ENCODE measurements at places on chromosomes 6 and 20. TPM values are rescaled to one million over a fixed set of nuclear protein-coding genes. Genes with fewer than 3 reads are reported as not detected.

Gene PPP1R10
- total RNA-seq = 24.8 TPM

Gene CCN6
- total RNA-seq = not detected

DNA sequence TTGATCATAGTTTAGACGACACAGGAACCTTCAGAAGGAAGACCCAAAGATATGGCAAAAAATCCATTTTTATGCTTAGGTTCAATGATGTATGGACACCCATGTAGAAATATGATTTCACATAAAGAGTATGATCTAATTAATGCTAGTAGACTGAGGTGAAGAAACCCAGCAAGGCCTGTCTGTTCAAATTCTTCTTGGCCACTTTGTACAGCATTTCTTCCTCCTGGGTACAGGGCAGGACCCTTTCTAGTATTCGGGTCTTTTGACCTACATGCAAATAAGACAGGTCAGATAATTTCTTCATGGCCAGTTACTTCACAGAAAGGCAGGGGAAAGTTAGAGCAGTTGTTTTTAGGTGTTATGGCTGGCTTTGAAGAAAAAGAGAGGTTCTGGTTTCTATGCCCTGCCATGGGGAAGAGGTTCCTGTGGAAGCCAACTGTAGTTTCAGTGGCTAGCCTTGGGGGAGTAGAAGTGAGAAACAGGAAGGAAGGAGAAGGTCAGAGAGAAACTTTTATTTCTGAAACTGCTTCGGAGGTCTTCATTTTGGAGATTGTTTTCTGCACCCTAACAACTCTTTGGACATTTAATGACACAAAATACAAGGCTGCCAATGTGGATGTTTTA, 208.3 kb downstream of the PTPRK start:
- no peak for DNase-seq
- no peaks in the 10 kb centered on the region for H3K36me3 ChIP-seq
- no peak overlapping the region for H3K4me3 ChIP-seq
- H3K27me3 ChIP-seq = no peaks in the 10 kb centered on the region
- no peak overlapping the region for H3K27ac ChIP-seq
- H3K4me1 ChIP-seq = no peaks in the 10 kb centered on the region

GRCh38 chr6:124487623-124488431, 474.4 kb upstream of the RNF217 start:
- DNase-seq = no peak
- no peak overlapping the region for H3K4me3 ChIP-seq
- H3K27ac ChIP-seq = no peak overlapping the region
- no peaks in the 10 kb centered on the region for H3K27me3 ChIP-seq
- H3K36me3 ChIP-seq = no peaks in the 10 kb centered on the region

DNA sequence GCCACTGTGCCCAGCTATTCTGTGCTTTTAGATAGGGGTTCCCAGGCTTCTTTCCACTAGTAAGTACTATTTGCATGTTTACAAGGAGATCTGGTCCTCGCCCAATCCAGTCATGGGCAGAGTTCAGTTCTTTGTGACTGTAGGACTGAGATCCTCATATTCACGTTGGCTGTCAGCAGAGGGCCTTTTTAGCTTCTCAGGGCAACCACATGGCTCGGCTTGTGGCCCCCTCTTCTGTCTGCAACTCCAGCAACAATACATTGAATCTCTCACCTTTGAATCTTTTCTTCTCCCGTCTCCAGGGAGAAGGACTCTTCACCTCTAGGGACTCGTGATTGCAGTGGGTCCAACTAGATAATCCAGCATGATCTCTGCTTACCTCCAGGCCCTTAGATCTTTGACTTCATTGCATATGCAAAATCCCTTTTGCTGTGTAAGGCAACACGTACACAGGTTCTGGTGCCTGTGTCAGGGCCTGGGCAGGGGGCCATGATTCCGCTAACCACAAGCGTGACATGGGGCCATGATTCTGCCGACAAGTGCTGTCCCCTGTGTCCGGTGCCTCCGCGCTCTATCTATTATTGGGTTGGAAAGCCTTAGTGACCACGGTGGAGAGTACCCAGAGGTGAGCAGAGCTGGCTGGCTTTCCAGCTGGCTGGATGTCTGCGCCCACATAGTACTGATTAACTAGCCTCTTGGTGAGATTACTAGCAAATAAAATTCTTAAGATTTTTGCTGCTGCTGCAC, 5.1 kb downstream of the CCR6 start:
- no peaks in the 10 kb centered on the region for H3K27me3 ChIP-seq
- H3K4me3 ChIP-seq = no peak overlapping the region
- no peak for DNase-seq
- no peaks in the 10 kb centered on the region for H3K4me1 ChIP-seq

DNA sequence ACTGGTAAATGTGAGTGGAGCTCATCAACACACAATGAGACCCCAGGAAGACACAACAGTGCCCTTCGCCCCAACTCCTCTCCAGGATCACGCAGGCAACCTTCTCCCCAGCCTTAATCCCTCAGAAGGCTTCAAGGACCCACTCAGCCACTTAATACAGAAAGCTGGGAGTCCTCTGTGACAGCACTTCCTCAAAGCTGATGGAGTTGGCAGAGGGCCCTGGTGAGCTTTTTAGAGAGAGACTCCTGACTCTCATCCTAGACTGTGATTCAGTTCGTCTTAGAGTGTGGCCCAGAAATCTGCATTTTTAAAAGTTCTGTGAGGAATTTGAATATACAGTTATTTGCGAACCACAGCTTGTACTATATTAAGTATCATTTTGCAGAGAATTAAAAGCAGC, 187.7 kb downstream of the UST start:
- peaks cover 7% of the 10 kb centered on the region for H3K4me1 ChIP-seq
- no peak overlapping the region for H3K4me3 ChIP-seq
- no peak overlapping the region for H3K27ac ChIP-seq
- H3K27me3 ChIP-seq = no peaks in the 10 kb centered on the region
- H3K36me3 ChIP-seq = no peaks in the 10 kb centered on the region
- DNase-seq = no peak

DNA sequence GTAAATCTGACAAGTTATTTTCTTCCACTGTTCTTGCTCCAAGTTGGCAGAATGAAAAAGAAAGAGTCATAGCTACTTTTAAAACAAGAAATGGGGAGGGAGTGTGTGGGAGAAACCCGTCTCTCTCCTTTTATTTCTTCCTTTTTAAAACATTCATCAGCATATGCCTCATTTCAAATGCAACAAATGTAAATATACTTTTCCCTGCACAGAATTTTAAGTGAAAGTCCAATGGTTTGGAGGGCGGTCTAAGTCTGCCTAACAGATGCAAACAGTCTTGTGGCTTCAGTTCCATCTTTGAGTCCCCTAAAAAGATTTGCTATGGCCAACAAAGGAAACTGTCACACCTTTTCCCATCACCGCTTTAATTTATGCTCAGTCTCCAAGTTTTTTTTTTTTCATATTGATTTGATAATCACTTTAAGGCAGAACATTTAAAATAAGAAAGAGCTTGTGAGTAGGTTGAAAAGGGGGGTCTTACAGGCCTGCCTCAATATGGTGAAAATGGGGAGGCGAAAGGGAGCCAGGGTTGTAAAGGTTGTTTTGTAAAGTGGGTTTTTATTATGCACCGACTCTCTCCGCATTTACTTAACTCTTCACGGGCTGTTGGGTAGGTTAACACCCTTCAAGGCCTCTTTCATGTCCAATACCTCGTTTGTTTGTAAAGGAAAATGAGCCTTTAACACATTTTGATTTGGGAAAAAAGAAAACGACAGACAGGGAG, 4.6 kb downstream of the TFAP2D start:
- H3K4me3 ChIP-seq = no peak overlapping the region
- no peak overlapping the region for H3K27ac ChIP-seq
- H3K36me3 ChIP-seq = no peaks in the 10 kb centered on the region
- DNase-seq = no peak

All from esophagus squamous epithelium (tissue), 5 donors.